ENCODE measurements at places on chromosomes 4 and X.

DNA sequence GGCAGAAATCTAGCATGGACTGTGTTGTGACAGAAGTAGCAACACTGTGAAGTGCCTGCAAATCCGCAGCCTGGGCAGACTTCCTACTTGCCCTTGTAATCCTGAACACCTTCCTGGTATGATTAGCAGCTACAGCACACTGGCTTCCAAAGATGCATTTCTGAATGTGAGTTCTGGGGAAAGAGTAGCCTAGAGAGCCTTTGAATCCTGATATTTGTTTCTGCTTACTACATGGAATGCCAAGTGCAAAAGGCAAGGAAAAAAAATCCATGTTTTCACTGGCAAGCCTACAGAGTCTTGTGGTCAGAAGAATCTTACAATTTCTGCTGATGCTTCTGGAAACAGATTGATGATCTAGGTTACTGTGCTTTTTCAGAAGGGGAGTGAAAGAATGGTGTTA is 223.7 kb downstream of the COL25A1 start:
- ATAC-seq = no peak

GRCh38 chrX:93594780-93595179 is 78.6 kb downstream of the NAP1L3 start:
- no peak for ATAC-seq

- ATAC-seq = no peak
Measured at GRCh38 chr4:10803713-10804343, 119.3 kb upstream of the CLNK start.

- ATAC-seq = no peak
Measured at GRCh38 chrX:123337886-123338639, 154.0 kb downstream of the GRIA3 start.

GRCh38 chr4:3307060-3307459 is 14.2 kb downstream of the RGS12 start:
- ATAC-seq = no peak

GRCh38 chr4:7816771-7817170 is 122.9 kb downstream of the AFAP1 start:
- ATAC-seq = no peak

GRCh38 chr4:45064741-45065140 is 338.4 kb upstream of the GNPDA2 start:
- no peak for ATAC-seq

DNA sequence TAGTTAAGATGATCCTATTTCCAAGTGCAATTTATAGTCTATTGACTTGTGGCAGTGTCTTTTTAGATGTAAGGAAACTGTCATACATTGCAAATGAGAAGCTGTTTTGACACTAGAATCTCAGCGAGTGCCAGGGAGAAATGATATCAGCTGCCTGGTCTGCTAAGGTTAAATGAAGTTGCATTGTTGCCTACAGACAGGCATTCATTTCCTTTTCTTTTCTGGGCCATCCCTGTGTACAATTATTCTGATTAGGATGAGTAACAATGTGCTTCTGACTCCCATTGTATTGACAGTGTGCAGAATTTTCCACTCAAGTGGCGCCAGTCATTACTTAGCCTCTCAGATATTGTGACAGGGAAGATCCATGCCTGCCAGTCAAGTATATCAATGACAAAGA is 231.2 kb downstream of the GPAT3 start:
- no peak for ATAC-seq

DNA sequence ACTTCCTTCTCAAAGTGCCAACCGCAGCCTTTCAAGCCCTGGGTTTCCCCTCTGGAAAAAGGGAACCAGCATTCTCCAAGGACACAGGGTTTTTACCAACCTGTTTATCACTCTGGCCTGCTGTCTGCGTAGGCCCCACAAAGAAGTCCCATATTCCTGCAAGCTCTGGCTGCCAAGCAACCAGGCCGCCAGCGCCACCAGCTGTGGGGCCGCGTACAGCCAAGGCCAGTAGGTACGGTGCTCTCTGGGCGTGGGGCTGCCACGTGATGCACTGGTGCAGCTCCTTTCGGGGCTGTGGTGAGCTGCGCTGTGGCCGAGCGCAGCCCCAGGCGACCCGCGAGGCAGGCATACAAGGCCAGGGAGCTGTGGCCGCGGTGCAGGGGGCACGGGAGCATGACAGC is 22.1 kb downstream of the LUZP4 start:
- ATAC-seq = no peak

All from activated CD4-positive, CD25-positive, alpha-beta regulatory T cell treated with anti-CD3 and anti-CD28 coated beads, Interleukin-2, amount 50 U/mL, for 24 hours (primary cell).